Daoy (cell line): ENCODE measurements at places on chromosomes 3 and 15.

- DNase-seq, result no peak
Observed at GRCh38 chr3:150751781-150752263, 11.1 kb downstream of the SIAH2 start.

GRCh38 chr3:161644891-161645635, 148.5 kb downstream of the OTOL1 start:
- no peak for DNase-seq

DNA sequence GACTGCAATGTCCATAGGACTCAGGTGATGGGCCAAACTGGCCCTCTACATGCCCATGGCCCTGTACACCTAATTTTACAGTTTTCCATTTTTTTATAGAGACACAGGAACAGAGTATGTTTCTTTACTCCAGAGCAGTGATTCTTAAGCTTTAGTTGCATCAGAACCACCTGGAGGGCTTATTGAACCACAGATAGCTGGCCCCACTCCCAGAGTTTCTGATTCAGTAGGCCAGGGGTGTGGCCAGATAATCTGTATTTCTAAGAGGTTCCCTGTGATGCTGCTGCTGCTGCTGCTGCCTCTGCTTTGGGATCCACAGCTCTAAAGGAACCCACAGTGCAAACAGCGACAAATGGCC, 5.1 kb downstream of the RBP1 start:
- peak; percentile 91 for DNase-seq

DNA sequence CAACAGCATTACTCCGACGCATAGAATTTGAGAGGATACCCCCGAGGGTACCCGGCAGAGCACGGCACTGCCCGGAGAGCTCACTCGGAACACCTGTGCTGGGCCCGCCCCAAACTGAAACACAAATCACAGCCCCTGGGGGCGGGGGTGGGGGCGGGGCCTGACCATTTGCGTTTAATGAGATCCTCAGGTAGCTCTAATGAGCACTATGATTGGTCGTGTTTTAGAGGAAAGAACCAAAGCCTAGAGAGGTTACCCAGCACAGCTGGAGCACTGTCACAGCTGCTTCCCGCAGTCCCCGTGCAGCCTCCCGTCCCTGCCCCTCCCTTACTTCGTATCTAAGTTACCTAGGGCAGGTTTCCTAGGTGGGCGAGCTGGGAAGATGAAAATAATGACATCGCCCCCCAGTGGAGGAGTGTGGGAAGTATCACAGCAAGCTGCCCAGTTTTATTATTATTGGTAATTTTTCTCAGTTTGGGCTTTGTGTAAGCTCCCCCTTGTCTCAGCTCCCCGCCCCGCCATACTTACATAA, 187.1 kb downstream of the PDE8A start:
- no peak for DNase-seq

DNA sequence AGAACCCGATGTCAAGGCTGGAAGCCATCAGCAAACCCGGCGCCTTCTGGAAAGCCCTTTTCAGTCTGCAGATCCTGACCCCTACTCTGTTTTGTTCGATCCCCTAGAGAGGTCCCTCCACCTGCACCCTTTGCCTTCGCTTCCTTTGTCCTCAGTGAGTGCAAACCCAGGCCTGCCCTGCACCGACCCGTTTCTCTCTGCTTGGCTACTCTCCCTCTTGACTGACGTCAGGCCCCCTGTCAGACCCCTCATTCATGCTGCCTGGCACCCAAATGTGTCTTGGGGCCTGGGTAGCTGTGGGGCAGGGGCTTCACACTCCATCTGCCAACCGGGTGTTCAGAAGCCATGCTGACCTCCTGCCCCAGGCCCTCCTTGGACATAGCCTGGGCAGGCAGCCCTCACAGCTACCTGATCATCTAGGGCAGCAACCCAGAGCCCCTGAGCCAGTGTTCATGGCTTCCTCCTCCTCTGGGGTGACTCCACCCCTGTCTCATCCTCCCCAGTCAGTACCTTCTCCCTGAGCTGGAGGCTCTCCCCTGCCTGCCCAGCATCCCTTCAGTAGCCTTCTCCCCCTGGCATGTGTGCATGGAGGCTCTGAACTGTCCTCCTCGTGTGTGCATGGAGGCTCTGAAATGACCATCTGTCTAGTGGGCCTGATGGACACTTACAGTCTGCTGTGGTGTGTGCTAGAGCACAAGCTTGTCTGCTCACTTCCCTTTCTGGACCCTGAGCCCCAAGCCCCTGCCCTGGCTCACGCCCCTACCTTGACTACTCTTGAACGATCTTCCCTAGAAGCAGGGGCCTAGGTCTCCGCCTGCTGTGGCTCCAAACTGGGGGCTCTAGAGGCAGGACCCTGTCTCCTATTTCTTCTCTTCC, 69.4 kb downstream of the EXOG start:
- DNase-seq, result no peak

DNA sequence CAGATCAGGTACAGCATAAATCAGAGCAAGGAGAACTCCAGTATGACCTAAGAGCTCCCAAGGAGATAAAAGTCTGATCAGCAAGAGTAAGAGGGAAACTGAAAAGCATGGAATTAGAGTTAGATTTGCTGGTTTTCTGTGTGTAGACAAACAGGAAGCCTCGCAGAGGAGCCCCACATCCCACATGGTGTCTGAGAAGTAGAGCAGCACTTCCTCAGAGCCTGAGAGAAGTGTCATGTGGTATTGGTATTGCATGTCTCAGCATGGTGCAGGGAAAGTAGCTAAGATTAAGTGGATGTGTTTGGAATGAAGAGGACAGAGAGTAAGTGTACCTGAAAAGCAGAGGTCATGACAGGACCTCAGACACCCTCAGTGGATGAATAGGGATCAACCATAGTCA, 175.4 kb upstream of the GBE1 start:
- DNase-seq, result no peak

GRCh38 chr3:66378256-66378655, 122.6 kb downstream of the LRIG1 start:
- DNase-seq, result peak; percentile 15

- peak; percentile 92 for DNase-seq
Observed at GRCh38 chr3:15300323-15301078, 31.9 kb downstream of the SH3BP5 start.
